ENCODE measurements at places on chromosomes 1 and 21.

- DNase-seq: peak; percentile 75
These were observed 2.6 kb downstream of the E2F2 start for GRCh38 chr1:23528250-23528978.

GRCh38 chr1:246138781-246139180, 368.3 kb downstream of the SMYD3 start:
- no peak for DNase-seq

- DNase-seq: no peak
These were observed 16.1 kb downstream of the LRP8 start for GRCh38 chr1:53311702-53312305.

GRCh38 chr1:94679332-94680038, 137.9 kb upstream of the F3 start:
- no peak for DNase-seq

- no peak for DNase-seq
These were observed 8.6 kb downstream of the S100A6 start for GRCh38 chr1:153527023-153527682.

DNA sequence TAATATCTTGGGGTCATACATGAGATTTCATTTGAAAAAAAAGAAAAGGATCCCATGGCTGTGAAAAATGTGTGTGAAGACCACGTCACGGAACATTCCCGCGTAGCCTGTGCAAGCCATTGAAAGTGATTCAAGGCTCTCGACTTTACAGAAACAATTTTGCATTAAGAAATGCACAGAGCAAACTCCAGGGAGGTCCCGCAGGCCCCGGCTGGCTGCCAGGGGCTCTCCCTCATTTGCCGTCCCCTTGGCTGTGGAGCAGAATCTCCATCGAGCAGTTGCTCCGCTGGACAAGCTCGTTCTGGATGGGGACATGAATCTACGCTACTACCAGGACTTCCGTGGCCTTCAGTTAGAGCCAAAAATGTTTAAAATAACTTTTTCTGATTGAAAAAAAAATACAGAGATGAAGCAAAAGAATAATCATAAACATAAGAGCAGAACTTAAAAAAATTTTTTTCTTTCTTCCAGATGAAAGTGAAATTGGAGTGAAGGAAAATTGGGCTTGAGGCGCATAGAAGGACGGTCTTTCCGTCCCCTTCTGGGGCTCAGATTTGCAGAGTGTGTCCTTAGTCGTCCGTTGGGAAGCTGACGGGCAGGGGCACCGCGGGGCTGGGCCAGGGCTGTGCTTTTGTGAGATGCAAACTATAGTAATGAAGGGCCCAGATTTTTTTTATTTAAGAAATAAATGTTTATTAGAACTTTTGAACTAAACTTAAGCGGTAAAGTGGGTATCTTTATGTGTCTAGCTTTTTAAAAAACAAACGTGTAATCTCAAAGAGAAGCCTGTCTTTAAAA, 68.1 kb upstream of the ARHGEF16 start:
- no peak for DNase-seq

- DNase-seq: no peak
These were observed 26.3 kb upstream of the ZNF648 start for GRCh38 chr1:182087719-182088350.

DNA sequence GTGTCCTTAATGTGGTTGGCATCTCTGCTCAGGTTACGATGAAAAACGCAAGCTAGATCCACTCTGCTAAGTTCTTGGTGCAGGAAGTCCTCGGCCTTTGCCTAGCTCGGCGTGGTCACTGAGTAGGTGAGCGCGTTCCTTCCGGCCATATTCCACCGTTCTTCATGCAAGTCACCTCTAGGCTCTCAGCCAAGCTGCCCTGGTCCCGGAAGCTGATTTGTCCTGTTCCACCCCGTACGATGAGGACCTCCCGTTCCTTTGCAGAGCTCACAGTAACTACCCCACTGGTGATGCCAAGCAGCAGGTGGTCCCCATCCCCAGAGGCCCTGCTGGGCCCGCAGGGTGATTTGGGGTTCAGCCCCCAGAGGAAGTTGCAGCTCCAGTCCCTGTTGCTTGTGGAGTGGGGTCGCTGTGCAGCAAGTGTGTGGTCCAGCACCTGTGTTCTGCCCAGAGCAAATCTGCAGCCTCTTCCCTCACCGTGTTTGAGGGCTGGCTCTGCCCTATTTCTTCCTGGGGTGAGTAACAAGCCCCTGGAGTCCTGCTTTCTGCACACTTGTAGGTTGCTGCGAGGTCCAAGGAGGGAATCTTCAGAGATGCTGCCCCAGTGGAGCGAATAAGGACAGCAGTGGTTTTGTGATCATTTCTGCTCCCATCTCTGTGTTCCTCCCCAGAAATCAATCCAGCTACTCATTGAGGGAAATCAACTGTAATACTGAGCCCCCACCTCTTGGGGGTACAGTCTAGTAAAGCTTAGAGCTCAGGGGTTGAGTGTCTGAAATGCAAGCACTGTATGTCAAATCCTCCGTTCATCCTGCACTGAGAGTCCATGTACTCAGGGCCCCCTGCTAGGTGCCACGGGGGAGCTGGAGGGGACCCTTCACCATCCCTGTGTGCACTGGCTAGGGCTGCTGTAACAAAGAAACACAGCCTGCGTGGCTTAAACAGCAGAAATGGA, 2.3 kb downstream of the UMODL1 start:
- no peak for DNase-seq

DNA sequence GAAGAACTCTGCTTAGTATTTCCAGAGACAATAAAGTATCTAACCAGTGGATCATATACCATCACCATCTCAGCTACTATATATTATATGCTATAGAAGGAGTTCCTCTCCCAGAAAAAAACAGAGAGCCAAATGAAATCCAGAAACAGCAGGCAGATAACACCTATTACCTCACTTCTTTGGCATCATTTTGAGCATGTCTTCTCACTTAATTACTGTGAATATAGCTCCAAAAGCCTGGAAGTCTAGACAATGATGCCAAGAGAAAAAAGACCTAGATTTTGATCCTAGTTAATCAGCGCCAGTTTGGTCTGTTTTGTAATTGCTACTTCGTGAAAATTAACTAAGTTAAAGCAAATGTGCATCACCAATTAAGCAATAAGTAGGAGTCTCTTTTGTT, 131.3 kb downstream of the EIF4G3 start:
- DNase-seq: no peak

GRCh38 chr1:166166329-166166697, 488 bp downstream of the FAM78B start:
- peak; percentile 18 for DNase-seq

GRCh38 chr1:52792036-52792435, 50.5 kb upstream of the ZYG11A start:
- no peak for DNase-seq

DNA sequence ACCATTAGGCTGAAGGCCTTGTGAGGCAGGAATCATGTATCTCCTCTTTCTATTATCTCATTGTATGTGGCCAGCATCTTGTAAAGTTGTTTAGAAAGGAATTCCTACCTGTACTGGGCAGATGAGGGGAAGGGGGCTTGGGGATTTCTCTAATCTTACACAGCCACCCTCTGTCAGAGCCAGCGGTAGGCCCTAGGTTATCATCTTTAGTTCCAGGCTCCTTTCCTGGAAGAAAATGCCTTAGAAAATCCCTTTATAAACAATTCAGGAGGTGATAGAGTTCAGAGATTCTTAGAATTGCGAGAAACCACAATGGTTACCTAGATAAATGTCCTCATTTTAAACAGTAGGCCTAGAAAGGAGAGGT, 35.2 kb downstream of the DPT start:
- DNase-seq: no peak

GRCh38 chr1:84363019-84363418, 35.3 kb upstream of the DNASE2B start:
- DNase-seq: no peak

GRCh38 chr1:13753636-13754402, 53.8 kb downstream of the PRDM2 start:
- no peak for DNase-seq

- no peak for DNase-seq
These were observed 18.0 kb downstream of the CSF1 start for GRCh38 chr1:109928591-109929111.

DNA sequence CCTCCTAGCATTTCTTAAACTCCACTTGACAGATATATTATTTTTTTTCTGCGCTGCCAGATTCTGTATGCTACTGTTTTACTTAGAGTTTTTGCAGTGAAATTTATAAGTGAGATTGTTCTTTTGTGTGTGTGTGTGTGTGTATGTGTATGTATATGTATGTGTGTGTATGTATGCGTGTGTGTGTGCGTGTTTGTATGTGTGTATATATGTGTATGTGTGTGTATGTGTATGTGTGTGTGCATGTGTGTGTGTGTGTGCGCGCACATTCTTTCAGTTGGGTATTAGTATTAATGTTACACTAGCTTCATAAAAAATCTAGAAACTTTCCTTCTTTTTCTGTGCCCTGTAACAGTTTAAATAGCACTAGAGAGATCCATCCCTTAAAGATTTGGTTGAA, 152.6 kb upstream of the CSF3R start:
- no peak for DNase-seq

GRCh38 chr1:224380003-224380402, 23.3 kb downstream of the CNIH4 start:
- DNase-seq: peak; percentile 43

- DNase-seq: peak; percentile 59
These were observed 332.1 kb downstream of the RRAGC start for GRCh38 chr1:38527373-38527966.

GRCh38 chr1:235047331-235047871, 81.2 kb downstream of the TOMM20 start:
- DNase-seq: no peak

GRCh38 chr1:8078176-8078671, 52.1 kb upstream of the ERRFI1 start:
- no peak for DNase-seq

DNA sequence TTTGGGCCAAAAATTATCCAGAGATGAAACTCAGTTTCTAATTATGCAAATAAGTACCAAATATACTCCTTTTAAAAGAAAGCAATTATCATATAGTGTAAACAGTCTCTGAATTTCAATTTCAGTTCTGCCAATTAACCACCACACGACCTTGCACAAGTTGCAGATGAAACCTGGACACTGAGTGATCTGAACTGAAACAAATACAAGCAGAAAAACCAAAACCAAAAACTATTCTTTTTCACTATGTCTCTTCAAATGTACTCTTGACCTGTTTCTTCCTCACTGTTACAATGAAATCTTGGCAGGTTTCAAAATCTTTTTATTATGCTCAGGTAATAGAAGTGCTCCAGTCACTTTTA, 79.2 kb downstream of the TYW3 start:
- DNase-seq: no peak

DNA sequence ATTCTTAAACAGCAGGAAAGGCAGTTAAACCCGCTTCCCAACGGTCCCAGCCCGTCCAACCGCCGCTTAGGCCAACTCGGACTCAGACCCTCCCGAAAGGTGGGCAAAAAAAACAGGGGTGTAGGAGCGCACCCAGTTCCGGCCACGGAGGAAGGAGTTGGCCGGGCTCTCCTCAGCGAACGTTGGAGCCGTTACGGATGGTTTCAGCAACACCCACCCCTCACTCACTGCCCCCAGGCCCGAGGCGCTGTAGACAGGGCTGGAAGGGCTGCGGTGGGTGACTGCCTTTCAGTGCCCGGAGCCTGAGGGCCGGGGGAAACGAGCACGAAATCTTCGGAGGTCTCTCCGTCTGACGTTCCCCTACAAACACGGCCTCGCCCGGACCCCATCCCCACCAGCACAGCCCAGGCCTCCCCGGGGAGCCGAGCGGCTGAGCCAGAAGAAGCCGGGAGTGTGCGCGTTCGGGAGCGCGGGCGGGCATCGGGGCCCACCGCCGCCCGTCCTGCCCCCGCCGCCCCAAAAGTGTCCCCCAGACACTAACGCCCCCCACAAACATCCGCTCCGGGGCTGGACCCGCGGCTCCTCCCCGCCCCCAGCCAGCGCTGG, 1.3 kb downstream of the KDM5B start:
- DNase-seq: peak; percentile 20

DNA sequence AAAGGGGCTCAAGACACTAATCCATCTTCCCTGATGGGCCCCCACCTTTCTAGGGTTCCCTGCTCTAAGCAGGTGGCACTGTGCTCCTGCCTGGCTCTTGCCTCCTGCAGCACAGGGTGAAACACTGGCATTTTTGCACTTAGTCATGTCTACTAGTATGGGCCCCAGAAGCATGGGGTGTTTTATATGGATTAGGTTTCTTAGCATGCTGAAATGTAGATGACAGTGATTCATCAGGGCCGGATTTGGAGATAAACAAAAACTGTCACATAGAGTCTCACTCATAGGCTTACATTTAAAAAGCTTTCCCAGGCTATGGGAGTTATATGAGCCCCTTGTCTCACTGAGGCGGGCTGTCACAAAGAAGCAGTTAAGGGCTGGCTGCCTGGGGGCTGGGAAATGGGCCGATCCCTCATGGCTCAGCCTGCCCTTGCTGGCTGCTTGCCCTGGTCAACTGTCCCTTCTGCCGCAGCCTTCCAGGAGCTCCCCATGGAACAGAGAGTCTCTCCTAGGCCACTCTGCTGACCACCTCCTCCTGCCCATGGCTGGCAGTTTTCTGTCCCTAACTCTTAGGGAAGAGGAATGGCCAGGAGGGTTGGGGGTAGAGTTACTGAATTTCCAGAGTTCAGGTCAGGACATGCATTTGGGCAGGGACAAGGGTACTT, 6.5 kb downstream of the GALNT2 start:
- DNase-seq: no peak

GRCh38 chr1:36537991-36538390, 55.3 kb upstream of the CSF3R start:
- no peak for DNase-seq

- no peak for DNase-seq
These were observed 73.7 kb downstream of the URB2 start for GRCh38 chr1:229699613-229700267.

- DNase-seq: no peak
These were observed 45.4 kb upstream of the FOXO6 start for GRCh38 chr1:41315871-41316270.

GRCh38 chr1:109398343-109399225, 866 bp upstream of the SORT1 start:
- DNase-seq: no peak

GRCh38 chr1:185448591-185449186, 131.6 kb upstream of the IVNS1ABP start:
- no peak for DNase-seq

GRCh38 chr1:9349331-9349851, 56.7 kb downstream of the SPSB1 start:
- DNase-seq: no peak

DNA sequence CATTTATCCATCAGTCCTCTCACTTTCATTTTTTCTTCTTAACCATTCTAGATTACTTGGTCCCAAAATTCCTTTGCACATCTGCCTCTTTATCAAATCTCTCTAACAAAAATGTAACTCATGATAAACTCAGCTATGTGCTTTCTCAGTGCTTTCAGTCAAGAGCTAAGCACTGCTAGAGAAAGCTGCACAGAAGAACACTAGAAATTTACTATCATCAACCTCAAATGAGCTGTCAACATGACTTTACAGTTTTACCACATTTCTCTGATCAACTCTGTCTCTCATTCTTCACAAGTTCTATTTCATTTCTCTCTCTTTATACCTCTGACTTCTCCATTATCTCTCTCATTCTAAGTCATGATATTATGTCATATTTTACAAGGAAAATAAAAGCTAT, 54.2 kb upstream of the PRKACB start:
- no peak for DNase-seq

GRCh38 chr1:248521856-248522255, 14.0 kb downstream of the OR2G6 start:
- DNase-seq: no peak

- no peak for DNase-seq
These were observed 70.3 kb upstream of the CAMK1G start for GRCh38 chr1:209513226-209513625.

Data from activated CD8-positive, alpha-beta memory T cell treated with anti-CD3 and anti-CD28 coated beads, Interleukin-2, amount 50 U/mL, for 4 hours (primary cell).